Stimulated activated CD4-positive, alpha-beta T cell treated with anti-CD3 and anti-CD28 coated beads, Interleukin-2, amount 100 ng/mL, for 4 hours (primary cell): ENCODE measurements at places on chromosomes 5 and 9.
A peak's percentile ranks its signal among the peaks of the same experiment; 100 is the strongest.

DNA sequence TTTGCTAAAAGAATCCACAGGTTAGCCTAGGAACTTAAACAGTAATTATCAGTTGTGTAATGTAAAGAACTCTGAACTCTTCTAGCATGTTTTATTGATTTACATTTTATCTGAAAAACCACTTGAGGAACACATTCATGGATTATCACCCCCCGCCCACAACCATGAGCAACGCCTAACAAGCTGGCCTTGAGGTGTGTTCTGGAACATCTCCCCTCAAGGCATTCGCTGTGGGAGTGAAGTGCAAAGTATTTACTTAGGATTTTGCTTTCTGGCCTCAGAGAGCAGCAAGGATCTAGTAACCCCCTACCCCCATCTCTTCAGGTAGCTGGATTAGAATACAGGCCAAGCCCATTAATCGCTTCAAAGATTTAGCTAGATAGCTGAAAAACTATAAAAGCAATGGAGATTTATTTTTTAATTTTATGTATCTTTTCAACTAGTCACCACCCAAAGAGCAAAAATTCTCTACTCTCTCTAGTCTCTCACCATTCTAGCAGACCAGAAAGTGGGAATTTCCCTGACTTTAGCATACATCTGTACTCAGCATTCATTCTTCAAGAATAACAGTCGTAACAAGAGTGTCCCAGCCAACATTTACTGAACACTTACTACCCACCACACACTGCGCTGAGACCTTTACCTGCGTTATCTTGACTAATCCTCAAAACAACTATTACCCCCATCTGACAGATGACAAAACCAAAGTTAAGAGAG, 37.2 kb downstream of the DDX31 start:
- no peak for DNase-seq

DNA sequence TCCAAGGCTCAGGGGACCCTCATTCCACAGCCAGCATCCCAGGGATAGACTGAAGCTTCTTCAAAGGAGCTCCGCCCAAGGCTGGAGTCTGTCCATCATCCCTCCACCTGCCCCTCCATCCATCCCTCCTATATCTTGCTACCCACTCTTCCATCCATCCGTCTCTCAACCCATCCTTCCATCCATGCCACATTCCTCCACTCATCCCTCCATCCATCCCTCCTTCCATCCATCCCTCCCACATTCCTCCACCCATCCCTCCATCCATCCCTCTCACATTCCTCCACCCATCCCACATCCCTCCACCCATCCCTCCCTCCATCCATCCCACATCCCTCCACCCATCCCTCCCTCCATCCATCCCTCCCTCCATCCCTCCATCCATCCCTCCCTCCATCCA, 5.5 kb upstream of the VAV2 start:
- no peak for DNase-seq

GRCh38 chr5:114184006-114184405, 177.9 kb upstream of the KCNN2 start:
- no peak for DNase-seq

- DNase-seq = no peak
Observed at GRCh38 chr5:1702318-1702717, 97.3 kb downstream of the MRPL36 start.

- no peak for DNase-seq
Observed at GRCh38 chr5:91382530-91383026, 539 bp downstream of the ARRDC3 start.

DNA sequence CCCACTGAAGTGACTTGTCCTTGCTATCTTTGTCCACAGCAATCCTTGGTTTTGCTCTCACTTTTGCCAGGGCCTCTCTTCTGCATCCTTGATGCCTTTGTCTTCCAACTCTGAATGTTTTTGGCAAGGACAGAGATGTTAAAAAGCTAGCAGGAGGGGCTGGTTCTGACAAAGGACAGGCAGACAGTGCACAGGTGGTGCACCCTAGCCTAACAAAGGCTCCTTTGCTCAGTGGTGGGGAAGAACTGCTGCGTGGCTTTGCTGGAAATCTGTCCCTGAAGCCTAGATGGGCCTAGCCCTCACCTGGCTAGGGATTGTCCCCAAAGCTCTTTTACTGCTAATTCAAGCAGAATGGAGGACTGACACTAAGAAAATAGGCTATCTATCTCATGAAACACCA, 233.5 kb downstream of the MAN2A1 start:
- DNase-seq = no peak

DNA sequence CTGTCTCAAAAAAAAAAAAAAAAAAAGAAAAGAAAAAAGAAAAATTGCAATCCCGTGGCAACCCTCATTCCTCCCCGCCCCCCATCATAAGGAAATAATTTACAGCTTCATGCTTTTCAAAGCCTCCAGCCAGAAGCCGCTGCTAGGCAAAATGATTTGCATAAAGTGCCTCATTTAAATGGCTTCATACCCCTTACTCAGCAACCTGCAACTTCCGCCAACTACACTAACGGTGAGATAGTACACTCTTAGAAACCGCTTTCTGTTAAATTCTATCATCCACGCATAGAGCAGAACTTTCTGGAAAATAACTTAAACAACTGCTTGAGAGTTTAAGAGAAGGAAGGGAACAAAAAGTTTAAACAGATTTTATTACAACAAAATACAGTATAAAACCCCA, 17.8 kb downstream of the SERINC5 start:
- DNase-seq = peak; percentile 19

GRCh38 chr5:179608131-179608581, 15.3 kb downstream of the HNRNPH1 start:
- DNase-seq = no peak

DNA sequence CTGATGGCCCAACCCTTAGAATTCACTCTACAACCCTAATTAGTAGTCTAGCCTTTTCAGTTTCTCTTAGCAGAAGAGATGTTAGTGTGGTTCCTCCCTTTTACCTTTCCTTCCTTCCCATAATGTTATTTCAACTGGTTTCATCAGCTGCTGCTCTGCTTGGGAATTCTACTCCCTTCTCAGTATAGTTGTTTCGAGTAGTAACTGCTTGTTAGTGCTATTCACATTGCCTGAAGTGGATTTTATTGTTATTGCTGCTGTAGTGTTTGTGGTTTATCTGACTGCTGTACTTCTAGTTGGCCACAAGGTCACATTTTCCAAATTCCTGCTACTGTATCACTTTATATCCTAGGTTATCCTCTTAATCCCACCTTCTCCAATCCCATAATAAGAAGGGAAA, 29.7 kb downstream of the SMIM15 start:
- DNase-seq = no peak

GRCh38 chr5:92886751-92887150, 694.3 kb downstream of the NR2F1-AS1 start:
- DNase-seq = no peak

DNA sequence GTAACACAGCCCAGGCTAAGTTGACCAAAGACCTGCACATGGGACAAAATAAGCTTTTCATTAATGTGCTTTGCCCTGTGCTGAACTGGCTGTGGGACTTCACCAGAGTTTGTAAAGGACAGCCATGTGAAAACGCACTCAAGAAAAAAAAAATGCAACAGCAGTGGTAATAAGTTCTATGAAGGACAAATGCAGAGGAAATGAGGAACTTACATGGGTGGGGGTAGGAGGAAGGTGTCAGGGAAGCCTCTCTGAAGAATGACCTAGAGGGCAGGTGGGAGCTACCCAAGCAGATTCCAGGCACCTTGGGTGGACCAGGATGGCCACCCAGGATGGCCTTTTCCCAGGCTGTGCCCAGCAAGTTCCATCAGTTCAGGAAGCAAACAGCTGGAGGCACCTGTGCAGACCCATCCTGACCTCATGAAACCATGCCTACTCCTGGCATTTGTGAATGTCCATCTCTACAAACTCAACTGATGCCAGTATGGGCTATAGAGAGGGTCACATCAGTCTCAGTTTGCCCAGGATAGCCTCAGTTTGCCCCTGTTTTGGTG, 6.7 kb upstream of the PHF2 start:
- no peak for DNase-seq

- DNase-seq = no peak
Observed at GRCh38 chr9:127066851-127067136, 55.6 kb downstream of the ANGPTL2 start.

- DNase-seq = no peak
Observed at GRCh38 chr5:94793816-94794198, 175.3 kb downstream of the SLF1 start.

DNA sequence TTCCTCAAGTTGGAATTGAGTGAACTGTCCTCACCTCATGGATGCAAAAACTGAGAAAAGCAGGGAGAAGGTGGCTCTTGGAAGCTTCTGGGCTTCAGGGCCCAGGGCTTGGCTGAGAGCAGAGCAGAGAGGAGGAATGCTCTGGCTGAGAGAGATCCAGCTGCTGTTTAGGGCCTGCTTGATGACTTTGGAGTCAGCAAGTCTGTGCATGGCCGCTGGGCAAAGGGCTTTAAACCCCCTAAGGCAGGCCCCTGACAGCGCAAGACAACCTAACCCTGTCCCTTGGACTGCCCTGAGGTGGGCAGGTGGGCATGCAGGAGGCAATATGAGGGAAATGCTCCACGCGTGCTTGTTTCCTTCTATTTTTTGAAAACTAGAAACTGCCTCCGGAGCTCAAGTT, 8.6 kb downstream of the STC2 start:
- no peak for DNase-seq

GRCh38 chr5:143215690-143216089, 187.8 kb downstream of the NR3C1 start:
- no peak for DNase-seq

GRCh38 chr5:14319102-14319501, 176.0 kb downstream of the TRIO start:
- DNase-seq = no peak

- no peak for DNase-seq
Observed at GRCh38 chr5:172833686-172834414, at the start of gene ERGIC1. Gene ERGIC1 (plus strand): TSS chr5:172834251. CDS start chr5:172834414, 163 bp downstream.

GRCh38 chr9:122807271-122807900, 7.5 kb downstream of the OR1K1 start:
- DNase-seq = no peak

DNA sequence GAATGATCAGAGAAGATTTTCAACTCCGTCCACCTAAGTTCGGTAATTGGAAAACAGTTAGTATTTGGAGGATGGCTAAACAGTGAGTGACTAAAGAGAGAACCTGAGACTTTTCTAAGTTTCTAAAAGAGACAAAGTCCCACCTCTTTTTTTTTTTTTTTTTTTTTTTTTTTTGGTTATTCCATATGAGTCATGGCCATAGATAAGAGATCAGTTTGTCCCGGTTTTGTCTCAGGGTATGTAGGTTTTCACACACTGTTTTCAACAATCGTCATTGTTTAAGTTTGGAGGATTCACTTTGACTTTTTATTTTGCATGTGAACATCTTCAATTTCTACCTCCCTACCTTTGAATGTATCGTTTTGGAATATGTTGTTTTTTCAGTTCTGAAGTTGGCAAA, 85.9 kb downstream of the NTRK2 start:
- no peak for DNase-seq

- no peak for DNase-seq
Observed at GRCh38 chr9:36656842-36657241, 84.1 kb downstream of the MELK start.

- no peak for DNase-seq
Observed at GRCh38 chr9:77987880-77988525, 43.6 kb downstream of the GNAQ start.

- DNase-seq = no peak
Observed at GRCh38 chr5:137265457-137265856, 233.7 kb downstream of the SPOCK1 start.

GRCh38 chr5:30878296-30878695, 315.2 kb upstream of the CDH6 start:
- no peak for DNase-seq

GRCh38 chr5:95424016-95424415, 32.9 kb downstream of the FAM81B start:
- DNase-seq = no peak

DNA sequence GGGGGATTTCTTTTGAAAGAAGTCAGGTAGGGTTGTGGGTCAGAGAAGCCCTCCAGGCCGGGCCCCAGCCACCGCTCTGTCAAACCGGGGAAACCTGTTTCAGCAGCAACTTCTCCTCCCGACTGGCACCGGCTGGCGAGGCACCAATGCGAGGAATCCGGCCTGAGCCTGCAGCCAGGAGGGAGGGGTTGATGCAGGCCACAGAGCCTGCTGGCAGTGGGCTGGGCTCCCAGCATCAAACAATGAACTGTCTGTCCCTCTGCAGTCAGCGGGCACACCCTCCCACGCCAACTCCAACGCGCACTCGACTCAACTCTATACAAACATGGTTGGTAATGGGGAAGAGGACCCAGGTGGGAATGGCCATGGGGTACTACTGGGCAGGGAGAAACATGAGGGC, 12.1 kb downstream of the PCDH1 start:
- no peak for DNase-seq

DNA sequence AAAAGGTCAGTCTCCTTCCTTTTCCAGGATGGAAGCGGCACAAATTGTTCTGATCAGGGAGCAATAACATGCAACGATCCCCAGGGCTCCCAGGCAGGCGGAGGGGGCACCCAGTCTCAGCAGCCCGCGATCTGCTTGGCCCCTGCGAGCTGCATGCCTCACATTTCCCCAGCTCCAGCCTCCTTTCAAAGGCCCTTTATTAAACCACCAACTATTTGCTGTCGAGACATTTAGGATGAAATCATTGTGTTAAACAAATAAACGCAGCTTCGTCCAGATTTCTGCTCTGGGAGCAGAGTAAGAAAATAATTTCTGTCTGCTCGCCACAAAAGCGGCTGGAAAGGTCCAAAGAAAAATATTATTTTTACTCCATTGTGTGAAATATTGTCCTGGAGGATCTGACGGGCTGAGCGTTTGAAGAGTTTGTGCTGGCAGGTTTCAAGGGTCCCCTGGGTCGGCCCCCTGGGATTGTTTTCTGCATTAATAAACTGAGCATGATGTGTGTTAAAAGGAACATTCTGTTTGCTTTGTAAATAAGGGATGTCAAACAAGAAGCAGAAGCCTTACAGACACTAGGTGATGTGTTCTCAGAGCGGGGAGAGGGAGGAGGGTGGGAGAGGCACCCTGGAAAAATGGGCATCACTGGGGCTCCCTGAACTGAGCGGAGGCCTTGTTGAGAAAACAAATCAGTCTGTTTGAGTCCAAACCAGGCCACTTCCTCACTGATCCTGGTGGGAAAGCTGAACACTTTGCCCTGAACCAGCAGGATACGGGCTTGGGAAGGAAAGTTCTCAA, 110.1 kb downstream of the FOXD1 start:
- no peak for DNase-seq
